ENCODE measurements at places on chromosomes 5 and 9.
A peak's percentile ranks its signal among the peaks of the same experiment; 100 is the strongest.

- no peak for DNase-seq
Observed at GRCh38 chr5:176486189-176486757, 38.1 kb downstream of the FAF2 start.

DNA sequence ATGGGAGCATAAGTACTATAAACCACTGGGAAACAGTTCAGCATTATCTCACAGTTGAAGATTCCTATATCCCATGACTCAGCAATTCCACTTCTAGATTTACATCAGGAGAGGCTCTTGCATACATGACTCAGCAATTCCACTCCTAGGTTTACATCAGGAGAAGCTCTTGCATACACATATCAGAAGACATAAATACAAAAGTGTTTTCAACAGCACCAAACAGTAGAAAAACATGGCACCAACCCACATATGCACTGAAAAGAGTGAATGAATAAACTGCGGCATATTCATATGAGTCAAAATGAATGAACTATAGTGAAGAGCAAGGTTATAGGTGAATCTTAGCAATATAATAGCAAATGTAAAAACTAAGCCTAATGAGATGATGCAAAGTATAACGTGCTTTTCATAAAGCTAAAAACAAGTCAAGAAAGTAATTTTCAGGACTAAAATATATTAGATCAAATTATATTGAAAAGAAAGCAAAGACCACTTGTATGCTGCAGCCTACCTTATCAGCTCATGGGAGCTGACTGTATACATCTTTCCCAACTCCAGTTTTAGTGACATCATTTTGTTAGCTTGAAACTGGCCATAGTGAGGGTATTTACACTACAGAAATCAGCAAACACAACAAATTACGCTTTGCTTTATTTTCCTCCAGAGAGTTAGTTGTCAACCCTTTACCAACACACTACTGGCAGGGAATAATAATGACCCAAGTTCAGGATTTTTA is 95.8 kb downstream of the ANKRD18B start:
- DNase-seq, result no peak

DNA sequence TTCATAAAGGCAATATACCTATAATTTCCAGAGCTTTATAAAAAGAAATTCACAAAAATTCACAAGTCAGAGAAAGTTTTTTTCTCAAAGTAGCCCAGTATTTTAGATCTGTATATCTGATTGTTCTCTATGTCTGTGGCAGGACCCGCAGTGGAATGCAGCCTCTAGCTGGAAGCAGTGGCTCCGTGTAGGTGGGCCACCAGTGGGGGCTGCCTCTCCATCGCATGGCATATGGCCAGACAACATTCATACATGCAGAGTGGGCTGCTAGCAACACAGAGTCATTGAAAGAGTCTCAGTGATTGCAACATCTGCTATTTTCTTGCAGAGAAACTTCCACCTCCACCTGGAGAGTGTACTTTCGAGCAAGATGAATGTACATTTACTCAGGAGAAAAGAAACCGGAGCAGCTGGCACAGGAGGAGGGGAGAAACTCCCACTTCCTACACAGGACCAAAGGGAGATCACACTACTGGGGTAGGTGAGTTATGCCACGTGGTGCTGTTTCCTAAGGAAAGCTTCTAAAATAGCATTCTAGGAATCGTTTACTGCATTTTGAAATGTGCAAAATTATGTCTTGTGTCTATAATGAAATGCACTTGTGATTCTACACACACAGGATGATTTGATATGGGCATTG is 88.5 kb upstream of the SMC5 start:
- DNase-seq, result no peak

- DNase-seq, result no peak
Observed at GRCh38 chr5:139747583-139748504, 47.8 kb upstream of the PSD2 start.

DNA sequence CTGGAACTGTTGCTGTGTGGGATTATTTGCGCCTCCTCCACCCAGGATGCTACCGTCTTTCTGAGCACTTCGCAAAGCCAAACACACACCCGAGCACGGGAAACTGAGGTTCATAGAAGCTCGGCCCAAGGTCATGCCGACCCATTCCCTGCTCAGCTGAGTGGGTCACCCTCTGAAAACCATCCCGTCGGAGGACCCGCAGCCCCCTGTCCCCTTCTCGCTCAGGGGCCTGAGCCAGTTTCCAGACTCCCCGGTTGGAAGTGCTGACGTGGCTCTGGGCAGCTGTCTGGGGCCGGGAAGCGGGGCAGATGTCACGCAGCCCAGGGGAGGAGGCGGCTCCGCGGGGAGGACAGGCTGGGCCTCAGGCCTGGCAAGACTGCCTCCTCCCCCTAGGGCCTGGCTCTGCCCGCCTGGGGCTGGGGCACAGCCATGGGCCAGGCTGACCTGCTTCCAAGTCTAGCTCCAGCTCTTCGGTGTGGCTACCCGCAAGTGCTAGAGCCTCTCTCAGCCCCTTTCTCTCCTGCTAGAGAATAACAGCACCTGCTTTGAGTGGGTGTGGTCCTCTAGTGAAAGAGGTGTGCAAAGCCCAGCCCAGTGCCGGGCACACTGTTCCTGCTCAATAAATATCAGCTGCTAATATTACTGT is 9.9 kb upstream of the CXXC5 start:
- peak; percentile 77 for DNase-seq

- DNase-seq, result no peak
Observed at GRCh38 chr5:17228821-17229291, 11.4 kb downstream of the BASP1 start.

- no peak for DNase-seq
Observed at GRCh38 chr9:136147890-136148714, 29.4 kb upstream of the TMEM250 start.

DNA sequence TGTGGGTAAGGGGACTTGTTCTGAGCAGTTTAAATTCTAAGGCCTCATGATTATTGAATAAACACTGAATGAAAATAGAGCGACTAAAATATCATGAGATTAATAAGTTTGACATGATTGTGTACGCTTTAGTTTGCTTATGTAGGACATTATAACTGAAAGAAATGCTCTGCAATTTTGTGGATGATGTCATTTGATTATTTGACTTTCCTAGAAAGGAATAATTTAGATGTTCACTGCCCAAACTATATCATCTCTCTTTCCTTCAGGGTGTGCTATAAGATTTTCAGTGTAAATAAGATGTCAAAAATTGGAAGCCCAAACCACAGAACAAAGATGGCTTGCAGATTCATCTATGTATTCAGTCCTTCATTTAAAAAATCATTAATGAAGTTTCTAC is 115.7 kb upstream of the MTAP start:
- no peak for DNase-seq

- DNase-seq, result no peak
Observed at GRCh38 chr9:133861692-133862091, 123.5 kb upstream of the SARDH start.

- DNase-seq, result no peak
Observed at GRCh38 chr5:150774145-150774544, 4.4 kb upstream of the SMIM3 start.

DNA sequence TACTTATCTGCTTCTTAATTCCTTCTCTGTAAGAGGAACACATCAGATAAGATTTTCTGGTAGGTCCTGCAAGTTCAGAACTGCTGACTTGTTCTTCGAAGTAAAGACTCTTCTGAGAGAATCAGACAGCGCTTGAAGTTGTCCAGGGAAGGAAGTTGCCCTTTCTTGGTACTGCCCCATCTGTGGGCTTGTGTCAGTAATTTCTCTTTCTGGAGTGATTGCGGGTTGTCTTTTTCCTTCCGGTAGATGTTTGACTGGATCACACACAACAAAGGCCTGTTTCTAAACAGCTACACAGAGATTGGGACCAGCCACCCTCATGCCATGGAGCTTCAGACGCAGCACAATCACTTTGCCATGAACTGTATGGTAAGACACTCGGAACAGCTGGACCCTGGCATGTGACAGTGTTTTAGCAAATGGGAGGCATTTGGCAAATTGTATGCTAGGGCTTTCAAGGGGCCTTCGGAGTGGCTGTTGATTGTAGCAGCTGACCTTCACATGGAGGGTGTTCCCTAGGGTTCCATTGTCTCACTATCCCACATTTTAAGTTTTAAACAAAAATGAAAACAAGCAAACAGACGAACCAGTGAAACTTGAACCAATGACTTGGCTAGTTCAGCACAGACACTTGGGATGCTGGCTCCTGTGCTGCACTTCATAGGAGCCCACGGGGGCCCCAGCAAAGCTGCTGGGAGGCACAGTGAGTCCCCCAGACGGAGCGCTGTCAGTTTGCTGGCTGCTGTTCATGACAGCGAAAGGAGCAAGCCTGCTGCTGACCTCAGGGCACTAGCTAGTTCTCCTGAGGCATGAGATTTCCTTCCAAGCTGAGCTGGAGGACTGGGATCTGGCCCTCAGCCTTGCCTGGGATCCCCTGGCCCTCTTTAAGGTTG is 149.9 kb downstream of the TRIO start:
- no peak for DNase-seq

DNA sequence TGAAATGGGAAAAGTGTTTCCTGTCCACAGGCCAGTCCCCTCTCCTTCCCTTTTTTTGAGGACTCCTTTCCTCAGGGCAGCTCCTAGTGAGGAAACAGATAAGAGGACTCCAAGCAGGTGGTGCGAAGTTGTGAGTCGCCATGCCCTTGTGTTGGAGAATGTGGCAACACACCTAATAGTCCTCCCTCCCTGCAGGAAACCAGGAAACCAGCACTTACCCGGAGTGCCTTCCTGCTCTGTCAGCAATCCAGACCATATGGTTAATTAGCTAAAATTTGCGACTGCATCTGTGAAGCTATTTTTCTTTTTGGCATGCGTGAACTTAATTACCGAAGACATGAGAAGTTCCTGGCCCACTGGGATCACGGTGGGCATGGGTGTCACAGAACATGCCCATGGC is 69.9 kb downstream of the TRIM32 start:
- DNase-seq, result no peak

All from NCI-H2029 treated with DMSO at 0.1 percent for 48 hours (cell line).